Uterus (tissue), 4 donors: ENCODE measurements at places on chromosomes 6 and 20. TPM values are rescaled to one million over a fixed set of nuclear protein-coding genes. Genes with fewer than 3 reads are reported as not detected.

The FAM184A gene
- total RNA-seq: 4.7 TPM

The ZNF217 gene
- 21.0 TPM for total RNA-seq

DNA sequence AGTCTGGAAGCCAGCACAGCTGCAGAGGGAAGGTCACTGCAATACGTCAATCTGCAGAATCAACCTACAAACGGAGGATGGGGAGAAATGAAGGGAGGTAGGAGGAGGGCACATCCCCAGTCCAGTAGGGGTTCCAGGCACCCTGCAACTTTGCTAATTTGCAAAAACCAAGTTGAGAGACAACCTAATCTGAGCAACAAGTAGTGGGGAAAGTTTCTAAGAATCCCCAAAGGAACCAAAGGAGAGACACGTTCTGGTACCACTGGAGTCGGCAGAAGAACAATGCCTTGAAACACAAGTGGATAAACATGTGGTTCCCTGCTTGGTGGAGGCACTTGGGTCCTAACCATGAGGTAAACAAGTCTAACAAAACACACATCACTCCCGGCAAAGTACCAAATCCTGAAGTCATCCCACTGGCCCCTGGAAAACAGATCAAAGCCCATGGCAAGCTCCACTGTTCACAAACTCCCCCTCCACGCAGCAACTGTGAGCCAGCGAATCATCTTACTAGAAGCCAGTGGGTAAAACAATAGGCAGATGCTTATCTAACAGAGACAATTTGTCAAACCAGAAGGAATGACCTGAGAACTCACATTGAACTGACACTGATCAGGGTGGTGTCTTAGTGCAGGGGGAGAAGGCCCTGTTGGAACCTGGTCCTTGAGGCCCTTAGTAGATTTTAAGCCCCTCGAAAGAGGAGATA, 4.7 kb downstream of the MRPS18A start:
- H3K4me3 ChIP-seq: no peak overlapping the region
- no peaks in the 10 kb centered on the region for H3K36me3 ChIP-seq

- no peaks in the 10 kb centered on the region for H3K36me3 ChIP-seq
- no peaks in the 10 kb centered on the region for H3K27me3 ChIP-seq
- peak overlapping the region; percentile 49 for H3K4me3 ChIP-seq
- H3K27ac ChIP-seq: peak overlapping the region; percentile 93
- peak; percentile 84 for DNase-seq
Measured at GRCh38 chr6:142926494-142927270, 18.3 kb downstream of the HIVEP2 start.

DNA sequence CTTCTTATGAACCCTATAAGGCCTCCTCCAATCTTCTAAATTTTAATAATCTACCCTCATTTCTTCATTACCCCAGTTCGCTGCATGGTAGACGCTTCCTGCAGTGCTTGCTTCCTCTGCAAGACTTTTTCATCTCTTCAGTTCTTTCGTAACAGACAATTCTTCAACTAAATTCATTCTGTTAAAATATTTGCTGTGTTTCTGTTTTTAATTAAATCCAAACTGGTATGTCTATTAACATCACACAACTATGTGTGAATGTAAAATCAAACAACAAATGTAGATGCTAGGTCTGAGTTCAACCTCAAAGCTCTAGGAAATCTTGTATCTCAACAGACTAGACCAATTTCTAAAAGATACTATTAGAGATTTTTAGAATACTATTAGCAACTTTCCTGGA, 199.3 kb downstream of the RNGTT start:
- DNase-seq: no peak
- H3K27ac ChIP-seq: no peak overlapping the region
- no peaks in the 10 kb centered on the region for H3K27me3 ChIP-seq
- H3K4me1 ChIP-seq: no peaks in the 10 kb centered on the region
